Omental fat pad (tissue), 4 donors: ENCODE measurements at places on chromosomes 2 and 18. TPM values are rescaled to one million over a fixed set of nuclear protein-coding genes. Genes with fewer than 3 reads are reported as not detected.

The NCKAP5 gene
- total RNA-seq: 0.37 TPM

The POTEI gene
- 0.46 TPM for total RNA-seq

The AOX1 gene
- total RNA-seq: 350 TPM

The HOXD8 gene
- total RNA-seq: 7.2 TPM

The LINC00305 gene
- total RNA-seq: not detected

The CCL20 gene
- total RNA-seq: 19.2 TPM

The LRP1B gene
- 7.6 TPM for total RNA-seq

GRCh38 chr2:158923641-158924040 lies 44.8 kb upstream of the TANC1 start:
- DNase-seq: no peak

DNA sequence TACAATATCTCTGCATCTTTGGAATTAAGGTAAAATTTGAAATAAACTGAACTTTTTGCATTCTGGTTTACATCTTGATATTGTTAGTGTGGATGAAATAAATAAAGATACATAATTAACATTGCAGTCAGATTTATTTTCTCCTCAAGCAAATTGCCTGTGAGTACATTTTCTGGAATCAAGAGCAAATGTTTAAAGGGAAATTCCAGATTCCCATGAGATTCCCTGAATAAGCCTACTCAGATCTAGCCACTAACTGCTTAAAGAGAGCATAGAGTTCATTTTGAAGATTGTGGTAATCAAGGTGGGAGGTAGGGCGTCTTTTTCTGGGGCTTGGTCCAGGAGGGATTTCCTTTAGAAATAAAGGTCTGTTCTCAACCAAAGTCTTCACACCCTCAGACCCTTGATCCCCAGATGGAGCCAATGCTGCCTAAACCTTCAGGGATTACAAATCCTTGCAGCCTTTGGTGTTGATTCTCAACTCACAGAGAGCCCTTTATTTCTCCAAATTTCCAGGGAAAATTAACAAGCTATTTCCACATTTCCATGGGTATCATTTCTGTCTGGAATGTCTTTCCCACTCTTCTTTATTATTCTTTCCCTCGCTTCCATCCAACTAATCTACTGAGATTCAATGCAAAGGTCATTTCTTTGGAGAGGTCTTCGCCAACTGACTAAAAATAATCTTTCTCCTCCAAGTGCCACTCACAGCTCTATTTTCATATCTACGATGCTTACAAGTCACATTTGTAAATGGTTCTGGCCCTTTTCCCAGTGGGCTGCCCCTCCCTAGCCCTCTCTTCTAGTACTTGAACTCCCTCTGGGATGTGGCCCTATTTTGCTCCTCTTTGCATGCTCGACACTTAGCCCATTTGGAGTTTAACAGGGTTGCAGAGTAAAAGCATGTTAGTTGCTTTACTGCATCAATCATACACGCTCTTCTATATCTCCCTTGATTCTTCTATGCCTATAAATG lies 79.8 kb upstream of the SPATS2L start:
- DNase-seq: no peak

GRCh38 chr18:66510357-66511045 lies 93.4 kb downstream of the CDH19 start:
- DNase-seq: no peak

DNA sequence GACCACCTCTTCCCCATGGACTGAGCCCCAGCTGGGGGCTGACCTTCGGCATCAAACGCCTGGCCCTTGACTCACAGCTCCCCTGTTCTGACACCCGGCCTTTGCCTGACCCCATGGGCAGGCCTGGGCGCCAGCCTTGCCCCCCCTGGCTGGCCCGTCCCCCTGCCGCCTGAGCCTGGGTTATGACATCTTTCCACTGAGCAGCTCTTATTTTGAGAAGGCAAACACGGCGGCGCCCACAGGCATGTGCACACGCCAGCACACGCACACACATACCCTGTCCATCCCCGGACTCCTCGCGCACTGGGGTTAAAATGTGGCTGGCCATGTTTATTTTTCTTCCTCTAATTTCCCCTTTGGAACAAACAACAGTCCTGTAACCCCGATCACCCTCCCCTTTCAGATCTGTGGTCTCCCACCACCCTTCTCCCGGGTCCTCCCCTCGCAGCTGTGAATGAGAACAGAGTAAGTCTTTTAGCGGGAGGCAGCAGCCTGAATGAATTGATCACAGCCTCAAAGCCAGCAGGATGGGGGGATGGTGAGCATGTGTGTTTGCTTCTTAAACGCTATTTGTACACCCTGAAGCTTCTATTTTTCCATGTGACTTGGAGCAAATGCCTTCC lies 11.8 kb upstream of the ATOH8 start:
- no peak for DNase-seq

DNA sequence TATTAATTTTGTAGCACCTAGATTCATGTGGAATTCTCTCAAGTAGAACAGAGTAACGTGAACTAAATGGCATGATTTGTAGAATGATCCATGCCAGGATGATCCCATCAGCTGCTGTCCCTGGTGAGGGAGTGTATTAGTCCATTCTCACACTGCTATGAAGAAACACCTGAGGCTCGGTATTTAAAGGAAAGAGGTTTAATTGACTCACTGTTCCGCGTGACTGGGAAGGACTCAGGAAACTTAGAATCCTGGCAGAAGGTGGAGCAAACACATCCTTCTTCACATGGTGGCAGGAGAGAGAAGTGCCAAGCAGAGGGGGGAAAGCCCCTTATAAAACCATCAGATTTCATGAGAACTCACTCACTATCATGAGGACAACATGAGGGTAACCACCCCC lies 312.6 kb downstream of the PTPRM start:
- DNase-seq: no peak

DNA sequence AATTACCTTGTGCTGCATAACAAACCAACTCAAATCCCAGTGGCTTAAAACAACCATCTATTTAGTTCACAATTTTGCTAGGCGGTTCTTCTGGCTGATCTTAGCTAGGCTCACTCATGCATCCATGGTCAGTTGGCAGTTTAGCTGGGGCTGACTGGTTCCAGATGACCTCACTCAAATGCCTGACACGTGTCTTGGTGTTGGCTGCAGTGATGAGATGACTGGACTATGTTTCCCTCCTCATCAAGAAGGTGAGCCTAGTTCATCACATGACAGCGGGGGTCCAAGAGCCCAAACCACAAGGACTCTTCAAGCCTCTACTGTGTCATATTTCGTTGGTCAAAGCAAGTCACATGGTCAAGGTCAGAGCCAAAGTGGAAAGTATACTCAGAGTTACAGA lies 42.7 kb upstream of the ACTR3 start:
- DNase-seq: no peak

DNA sequence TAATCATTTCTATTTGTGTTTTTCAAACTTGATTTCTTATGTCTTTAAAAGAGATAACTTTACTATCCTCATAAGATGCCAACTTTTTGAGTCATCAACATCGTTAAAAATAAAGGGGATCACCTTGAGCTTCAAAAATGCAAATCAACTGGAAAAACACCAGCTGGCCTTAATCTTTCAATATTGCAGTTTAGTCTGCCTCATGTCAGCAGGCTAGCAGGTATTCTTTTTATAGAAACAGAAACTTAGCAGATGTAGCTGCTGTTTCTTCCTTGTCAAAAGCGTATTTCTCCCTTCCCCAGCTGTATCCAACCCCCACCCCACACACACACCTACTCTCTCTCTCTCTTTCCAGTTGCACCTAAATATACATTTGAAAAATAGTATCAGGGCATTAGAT lies 154.1 kb upstream of the ZNF804A start:
- no peak for DNase-seq

DNA sequence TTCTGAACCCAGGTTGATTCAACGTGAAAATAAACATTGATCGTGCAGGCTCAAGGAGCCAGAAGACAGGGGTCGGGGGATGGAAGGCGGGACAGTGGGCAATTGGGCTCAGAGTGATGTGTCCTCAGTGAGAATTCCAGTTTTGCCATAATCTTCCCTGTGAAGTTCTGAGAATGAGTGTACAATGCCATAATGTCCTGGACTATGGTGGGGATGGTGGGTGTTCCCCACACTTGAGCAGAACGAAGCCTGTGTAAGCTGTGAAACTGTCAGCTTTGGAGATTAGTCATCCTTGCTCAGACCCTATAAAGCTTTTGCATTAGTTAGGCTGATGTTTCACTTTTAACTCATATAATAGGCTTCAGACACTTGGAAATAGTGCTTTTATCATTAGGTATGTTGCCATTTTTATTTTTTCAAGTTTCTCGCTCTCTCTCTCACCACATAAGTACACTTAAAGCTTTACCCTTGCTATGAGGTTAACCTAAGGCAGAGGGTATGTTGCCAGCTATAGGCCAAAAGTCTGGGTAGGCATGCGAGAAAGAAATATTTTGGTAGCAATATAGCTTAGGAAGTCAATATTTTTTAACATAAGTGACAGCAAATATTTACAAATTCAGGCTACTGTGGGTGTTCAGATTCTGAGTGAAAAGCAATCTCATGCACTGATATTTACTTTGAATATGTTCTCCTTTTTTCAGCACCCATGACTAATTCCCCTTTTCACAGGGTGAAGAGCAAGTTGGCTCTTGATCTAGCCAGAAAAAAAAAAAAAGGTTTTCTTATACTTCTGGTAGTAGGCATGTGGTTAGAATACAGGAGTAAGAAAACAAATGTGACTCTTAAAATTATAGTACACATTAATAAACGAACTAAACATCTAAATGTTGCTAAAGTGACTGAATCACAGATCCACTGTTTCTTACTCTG lies 47.2 kb downstream of the CDC42EP3 start:
- no peak for DNase-seq

GRCh38 chr18:79664525-79665125 lies 15.0 kb upstream of the CTDP1 start:
- no peak for DNase-seq

- DNase-seq: no peak
Observed at GRCh38 chr2:26670171-26670570, 22.4 kb upstream of the KCNK3 start.

- DNase-seq: no peak
Observed at GRCh38 chr2:86225581-86225980, 26.3 kb downstream of the MRPL35 start.

- DNase-seq: no peak
Observed at GRCh38 chr18:79460481-79461300, 65.0 kb downstream of the NFATC1 start.
